Nephron progenitor cell (in vitro differentiated cells): ENCODE measurements at places on chromosomes 11 and 22.
A peak's percentile ranks its signal among the peaks of the same experiment; 100 is the strongest.

DNA sequence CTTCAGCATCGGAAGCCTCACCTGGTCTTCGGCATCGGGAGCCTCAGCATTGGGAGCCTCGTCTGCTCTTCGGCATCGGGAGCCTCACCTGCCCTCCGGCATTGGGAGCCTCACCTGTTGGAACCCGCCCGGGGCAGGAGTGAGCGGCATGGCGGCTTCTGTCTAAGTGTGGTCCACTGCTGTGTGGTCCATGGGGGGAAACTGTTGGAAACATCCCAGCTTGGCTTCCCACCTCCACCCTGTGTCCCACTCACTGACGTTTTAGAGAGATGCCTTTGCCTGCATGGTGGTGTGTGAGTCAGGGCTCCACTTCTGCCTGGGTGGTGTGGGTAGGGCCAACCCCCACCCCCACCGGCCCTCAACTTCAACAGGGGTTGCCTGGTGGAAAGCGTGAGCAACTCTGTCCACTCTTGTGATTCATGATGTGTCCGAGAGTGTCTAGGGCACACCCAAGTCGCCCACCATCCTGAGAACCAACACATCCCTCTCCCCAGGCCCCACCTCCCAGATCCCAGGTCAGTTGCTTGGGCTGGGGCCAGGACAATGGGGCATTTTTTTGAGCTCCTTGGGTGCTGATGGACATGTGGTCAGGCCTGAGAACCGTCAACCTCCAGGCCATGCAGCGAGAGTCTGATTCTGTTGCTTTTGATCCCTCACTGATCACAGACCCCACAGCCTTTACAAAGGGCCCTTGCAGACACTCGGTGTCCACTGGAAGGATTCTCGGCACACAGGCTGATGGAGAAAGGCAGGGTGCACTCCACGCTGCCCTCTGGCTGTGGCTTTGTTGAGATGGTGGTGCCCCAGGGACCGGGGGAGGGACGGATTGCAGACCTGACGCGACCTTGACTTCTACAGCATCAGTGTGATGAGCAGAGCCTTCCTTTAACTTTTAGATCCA lies 406.7 kb downstream of the TBC1D22A start:
- no peak for DNase-seq

DNA sequence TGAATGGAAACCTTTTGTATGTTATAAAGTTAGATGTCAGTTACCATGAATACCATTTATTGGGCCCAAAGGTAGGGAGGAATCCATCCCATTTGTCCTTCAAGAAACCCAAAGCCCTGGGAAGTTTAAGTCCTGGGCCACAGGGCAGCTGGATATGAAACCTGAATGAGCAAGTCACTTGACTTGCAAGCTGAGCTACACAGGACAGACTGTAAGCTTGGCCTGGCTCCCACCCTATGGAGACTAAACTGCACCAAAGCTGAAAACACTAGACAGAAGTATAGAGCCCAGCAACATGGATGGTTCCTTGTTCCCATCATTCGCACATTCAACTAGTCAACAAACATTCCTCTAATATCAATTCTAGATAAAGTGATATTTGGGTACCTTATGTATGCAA lies 71.3 kb downstream of the KCNC1 start:
- no peak for DNase-seq

DNA sequence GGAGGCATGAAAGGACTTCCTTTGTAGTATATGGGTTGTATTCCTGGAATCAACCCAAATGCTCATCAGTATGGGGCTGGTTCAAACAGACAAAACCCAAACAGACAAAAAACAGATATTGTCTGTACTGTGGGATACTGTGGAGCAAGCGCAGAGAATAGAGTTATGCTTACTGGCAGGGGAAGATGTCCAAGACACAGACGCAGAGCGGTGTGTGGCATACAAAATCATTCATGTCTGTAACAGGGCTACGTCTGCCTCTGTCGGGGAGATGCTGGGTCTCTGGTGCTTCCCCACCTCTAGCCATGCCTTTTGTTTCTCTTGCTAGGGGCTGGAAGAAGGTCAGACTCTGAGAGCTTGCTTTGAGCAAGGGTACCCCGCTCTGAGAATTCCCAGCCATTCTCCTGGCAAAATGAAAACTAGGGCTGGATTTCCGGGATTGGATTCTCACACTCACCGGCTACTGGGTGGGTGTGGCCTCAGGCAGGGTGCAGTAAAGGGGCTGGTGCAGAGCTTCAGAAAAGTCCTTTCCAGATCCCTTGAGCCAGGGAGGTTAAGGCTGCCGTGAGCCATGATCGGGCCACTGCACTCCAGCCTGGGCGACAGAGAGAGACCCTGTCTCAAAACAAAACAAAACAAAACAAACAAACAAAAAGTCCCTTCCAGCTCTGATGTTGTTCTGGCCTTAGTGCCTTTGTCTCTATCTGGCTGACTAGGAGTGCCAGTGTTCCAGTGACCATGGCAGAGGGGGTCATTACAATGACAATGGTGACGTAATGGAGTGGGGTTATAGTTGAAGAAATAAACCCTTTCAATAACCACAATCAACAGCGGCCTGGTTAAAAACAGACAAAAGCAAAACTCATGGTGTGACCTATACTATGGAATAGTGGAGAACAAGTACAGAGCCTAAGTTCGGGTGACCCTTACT lies 2.9 kb upstream of the ABCC8 start:
- peak; percentile 80 for DNase-seq

GRCh38 chr11:110182886-110183285 lies 89.7 kb downstream of the ZC3H12C start:
- DNase-seq, result no peak

DNA sequence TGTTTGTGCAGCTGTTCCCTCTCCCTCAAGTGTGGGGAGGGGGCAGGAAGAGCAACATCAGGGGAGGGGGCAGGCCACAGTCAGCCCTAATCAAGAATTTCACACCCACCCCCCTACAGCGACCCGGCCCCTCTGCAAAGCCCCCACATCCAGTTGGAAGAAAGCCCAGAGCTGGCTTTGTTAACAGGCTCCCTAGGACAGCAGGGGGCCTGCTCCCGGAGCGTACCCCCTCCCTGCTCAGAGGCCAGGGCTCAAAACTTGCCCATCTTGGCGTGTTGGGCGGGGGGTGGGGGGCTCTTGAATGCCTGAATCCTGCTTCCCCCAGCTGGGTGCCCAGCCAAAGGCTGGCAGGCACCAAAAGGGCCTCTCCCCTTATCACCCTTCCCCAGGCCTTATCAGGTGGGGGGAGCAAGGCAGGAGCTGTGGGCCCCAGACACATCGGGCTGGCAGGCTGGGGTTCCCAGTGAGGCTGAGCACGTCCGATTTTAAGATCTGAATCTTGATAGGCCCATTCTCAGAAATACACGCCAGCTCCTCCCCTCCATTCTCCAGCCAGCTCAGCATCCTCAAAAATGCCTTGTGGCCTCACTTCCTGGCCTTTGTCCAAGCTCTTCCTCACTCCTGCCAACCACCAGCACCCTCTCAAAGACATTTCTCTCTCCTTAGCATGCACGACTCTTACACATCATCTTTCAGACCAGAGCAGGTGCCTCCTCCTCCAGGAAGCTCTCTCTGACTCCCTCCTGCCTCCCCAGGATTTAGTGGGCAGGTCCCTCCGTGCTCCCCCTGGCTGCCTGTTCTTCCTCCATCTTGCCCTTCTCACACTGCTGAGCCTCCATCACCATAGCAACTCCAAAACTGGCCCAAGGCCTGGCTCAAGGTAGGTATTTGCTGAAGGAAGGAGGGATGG lies 384.8 kb downstream of the MN1 start:
- no peak for DNase-seq

- no peak for DNase-seq
These were observed 1221.0 kb downstream of the JRKL start for GRCh38 chr11:97610854-97611253.

DNA sequence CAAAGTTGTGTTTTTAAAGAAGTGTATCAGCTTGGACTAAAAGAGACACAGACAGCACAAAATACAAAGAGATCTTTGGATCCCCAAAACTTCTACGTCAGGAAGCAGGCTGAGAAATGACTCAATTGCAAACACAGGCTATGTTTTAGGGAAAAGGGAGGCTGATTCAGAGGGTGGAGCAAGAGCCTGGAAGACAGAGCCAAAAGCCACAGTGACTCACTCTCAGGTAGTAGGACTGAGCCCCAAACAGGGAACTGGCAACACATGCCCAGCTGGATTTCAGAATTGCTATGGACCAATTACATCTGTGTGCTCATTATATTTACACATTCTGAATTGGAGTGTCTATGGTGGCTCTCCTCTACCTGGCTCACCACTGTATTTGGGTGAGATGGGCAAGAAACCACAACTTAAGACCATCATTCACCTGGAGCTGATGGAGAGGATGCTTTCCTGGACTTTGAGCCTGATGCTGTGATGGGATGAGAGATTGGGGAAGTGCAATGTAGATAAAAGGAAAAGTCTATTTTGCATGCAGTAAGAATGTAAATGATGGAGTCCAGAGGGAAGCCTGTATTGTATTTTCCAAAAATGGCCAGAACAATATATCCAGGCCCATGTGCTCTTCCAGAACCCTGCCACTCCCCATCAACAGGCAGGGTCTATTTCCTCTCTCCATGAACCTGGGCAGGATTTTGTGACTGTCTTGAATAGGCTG lies 20.8 kb upstream of the LINC01488 start:
- no peak for DNase-seq
